CD4-positive, alpha-beta T cell treated with Interleukin-2 at 100 ng/mL for 4 hours (primary cell): ENCODE measurements at places on chromosomes 12 and 14.

GRCh38 chr14:51333901-51334521 is 94.0 kb downstream of the TMX1 start:
- DNase-seq: no peak

DNA sequence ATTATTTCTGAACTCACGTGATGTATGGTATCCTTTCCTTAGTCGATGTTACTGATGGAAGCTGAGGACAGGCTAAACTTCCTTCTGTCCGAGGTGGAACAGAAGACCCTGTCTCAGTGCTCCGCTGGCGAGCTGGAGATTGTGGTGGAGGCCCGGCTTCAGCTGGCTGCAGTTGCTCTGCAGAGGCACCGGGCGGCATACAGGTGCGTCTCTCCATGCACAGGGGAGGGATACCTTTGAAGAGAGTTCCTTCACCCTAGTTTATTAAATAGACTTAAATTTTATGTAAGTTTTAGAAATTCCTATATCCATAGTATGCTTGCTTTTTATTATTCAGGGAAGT is 186.7 kb upstream of the NEDD1 start:
- DNase-seq: peak; percentile 20

DNA sequence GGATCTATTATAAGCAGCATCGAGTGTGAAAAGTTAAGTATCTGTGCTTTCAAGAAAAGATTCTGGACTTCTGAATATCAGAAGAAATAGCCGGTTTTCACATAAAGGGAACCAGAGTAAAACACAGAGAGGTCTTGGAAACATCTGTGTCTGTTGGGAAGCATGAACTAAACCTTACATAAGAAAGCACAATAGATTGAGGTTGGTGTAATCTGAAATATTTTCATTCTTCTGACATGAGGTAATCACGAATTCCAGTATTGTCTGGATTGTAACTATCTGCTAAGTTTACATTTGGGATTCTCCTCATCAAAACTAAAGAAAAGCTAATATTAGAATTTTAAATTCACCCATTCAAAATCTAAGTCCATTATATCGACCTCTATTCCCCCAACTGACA is 161.3 kb downstream of the CPNE8 start:
- no peak for DNase-seq

- DNase-seq: no peak
These were observed 96.5 kb downstream of the DENND5B start for GRCh38 chr12:31494455-31494854.

- DNase-seq: no peak
These were observed 120.6 kb downstream of the PRICKLE1 start for GRCh38 chr12:42468921-42469320.

- peak; percentile 65 for DNase-seq
These were observed 19.3 kb downstream of the ZC2HC1C start for GRCh38 chr14:75088566-75089373.

- no peak for DNase-seq
These were observed 20.1 kb upstream of the PPFIA2 start for GRCh38 chr12:81779216-81779615.

- peak; percentile 20 for DNase-seq
These were observed 25.9 kb downstream of the UBE2N start for GRCh38 chr12:93415723-93416464.

DNA sequence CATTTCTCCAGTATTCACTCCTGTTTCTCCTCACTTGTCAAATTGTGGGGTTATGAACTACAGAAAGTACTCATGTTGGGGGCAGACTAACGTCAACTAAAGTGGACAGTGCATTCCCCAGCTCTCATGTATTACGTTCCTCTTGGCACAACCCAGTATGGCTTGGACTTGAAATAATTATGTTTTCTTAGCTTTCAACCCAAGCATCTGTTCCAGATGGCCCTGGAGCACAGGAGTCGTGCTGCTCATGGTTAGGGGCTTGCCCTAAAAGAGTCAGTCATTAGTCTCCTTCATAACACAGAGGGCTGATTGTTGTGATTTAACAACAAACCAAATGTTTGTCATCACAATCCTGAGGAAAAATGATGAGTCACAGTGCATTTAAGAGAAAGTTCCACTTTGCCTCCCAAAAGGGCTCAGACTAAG is 154.4 kb downstream of the RPAP3 start:
- DNase-seq: no peak

DNA sequence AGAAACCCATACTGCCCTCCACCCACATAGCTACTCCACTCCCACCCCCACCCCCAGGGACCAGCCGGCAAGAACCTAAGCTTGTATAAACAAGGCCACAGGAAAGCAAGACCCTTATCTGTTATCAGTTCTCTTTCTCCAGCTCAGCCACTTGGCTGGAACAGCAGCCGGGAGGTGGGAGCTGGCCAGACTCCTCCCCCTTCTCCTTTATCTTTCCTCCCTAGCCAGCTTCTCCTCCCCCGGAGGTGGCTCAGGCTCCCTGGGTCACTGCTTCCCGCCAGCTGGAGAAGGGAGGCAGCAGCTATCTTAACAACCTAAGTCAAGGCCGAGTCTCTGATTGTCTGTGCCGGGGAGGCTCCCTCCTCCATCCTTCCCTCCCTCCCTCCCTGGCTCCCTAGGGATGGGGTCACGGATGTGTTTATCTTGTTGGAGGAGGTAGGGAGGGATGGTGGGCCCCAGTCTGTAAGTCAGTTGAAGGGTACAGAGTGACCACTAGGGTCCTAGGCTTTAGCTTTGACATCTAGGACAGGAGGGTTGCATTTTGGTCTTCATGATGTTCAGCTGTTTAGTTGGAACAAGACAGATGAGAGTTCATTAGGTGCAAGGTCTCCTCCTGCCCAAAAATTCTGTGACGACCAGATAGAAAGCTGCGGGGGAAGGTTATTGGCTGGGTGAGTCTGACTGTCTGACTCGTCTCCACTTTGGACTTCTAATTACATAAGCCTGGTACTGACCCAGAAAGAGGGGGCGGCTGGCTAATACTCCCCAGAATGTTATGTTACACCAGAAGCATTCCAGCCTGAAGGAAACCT is 29.7 kb downstream of the ZFP36L1 start:
- no peak for DNase-seq

DNA sequence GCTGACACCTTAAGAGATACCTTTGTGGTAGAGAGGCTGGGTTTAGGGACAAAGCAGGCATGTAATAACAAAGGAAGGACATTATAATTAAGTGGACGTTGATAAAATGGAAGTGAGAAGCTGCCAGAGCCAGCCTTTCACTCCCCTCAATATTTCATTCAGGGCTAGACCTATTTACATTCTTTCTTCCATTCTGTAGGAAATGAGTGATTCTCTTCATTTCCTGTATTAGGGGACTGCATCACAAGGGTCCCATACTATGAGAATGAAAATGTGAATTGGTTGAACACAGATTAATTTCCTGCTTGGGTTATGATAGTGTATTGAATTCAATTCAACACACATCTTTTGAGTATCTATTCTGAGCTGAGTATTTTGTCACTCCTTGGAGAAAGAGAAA is 143.0 kb downstream of the OTOGL start:
- DNase-seq: no peak

- no peak for DNase-seq
These were observed 72.0 kb upstream of the SEL1L start for GRCh38 chr14:81605660-81606059.

DNA sequence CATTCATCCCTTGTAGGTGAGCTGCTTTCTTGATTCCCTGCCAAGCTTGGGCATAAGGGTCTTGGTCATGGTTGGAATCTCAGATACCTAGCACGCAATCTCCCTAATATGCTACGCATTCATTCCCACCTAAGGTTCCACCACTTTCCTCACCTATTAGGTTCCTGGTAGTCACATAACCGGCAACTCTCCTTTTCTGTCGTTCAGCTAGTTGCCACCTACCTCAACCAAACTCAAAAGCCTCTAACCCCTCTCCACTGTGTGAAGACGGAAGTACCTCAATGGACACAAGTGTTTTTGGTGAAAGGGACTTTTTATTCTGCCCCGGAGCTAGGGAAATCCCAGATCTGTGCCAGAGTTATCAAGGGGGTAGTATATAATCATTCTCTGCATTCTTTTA is 1.3 kb upstream of the TBC1D15 start:
- no peak for DNase-seq

GRCh38 chr12:6693832-6694355 is 4.7 kb upstream of the ZNF384 start:
- no peak for DNase-seq

DNA sequence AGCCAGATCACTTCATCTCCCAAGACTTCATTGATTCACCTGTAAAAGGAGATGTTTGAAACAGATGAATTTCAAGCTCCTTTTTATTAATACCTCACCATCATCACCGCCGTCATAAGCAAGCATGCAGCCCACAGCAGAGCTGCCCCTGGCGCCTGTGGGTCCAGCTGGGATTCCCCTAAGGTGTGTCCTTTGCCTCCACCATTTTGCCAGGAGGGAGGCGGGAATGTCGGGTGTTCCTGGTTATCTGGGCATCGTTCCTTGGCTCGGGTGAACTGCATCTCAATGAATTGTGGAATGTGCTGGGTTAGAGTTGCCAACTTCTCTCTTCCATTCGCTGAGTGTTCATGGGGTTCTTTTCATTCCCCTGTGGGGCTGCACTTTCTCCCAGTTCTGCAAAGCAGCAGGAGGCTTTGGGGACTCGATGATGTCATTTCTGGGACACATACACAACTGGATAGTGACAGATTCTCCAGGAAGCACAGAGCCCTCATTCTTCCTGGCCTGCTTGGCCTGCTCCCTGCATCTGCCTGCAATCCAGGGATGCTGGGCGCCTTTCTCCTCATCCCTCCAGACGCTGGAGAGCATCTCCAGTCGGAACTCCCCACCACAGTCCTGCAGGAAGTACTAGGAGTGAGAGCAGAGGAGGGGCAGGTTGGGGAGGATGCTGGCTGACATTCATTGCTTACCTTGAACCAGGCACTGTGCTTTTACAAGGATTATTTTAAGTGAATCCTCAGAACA is 10.1 kb downstream of the CCND2 start:
- no peak for DNase-seq

GRCh38 chr14:72939630-72940029 is 13.4 kb downstream of the DCAF4 start:
- no peak for DNase-seq

- no peak for DNase-seq
These were observed 28.8 kb upstream of the BEGAIN start for GRCh38 chr14:100615736-100616695.

DNA sequence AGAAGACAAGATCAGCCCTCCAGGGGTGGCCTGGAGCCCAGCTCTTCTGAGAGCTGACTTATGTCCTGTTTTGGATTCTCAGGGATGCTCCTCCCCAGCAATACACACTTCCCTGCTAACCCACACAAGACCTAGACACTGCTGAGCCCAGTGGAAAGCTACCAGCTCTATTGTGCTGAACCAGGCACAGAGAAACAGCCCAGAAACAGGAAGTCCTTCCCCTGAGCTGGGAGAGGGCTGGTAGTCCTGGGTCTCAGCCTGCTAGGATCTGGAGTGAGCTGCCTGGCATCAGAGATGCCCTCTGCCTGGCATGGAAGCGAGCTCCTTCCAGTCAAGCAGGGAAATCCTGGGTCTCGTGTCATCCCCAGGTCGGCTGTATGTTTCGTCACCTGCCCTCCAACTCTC is 1.2 kb upstream of the LAG3 start:
- no peak for DNase-seq

DNA sequence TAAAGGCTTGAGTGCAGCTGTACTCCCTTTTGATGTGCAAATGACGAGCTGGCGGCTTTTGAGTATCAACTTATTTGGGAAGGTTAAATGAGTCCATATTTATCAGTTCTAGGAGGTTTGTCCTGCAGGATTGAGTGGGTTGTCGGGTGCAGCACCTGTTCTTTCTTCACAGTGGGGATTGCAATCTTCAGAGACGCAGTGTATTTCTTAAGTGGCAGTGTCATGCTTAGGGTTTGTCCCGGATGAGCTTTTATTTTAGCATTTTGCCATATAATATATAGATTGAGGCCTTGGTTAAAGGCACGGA is 1.2 kb downstream of the FUT8 start:
- DNase-seq: no peak

DNA sequence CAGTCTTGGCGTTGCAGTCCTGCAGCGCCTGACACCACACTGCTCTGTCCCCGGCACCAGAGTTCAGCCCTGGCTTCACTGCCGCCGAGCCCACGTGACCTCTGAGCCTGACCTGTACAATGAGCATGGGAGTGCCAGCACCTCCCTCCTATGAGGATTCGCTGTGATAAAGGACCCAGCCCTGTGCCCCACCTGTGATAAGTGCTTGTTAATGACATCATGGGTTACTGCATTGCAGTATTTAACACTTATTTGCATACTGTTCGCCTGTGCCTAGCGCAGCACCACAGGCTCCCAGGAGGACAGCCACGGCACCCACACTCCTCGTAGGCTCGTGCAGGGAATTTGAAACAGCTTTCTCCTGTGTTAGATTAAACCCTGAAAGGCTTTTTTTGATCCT is 118.2 kb upstream of the GSC start:
- no peak for DNase-seq

DNA sequence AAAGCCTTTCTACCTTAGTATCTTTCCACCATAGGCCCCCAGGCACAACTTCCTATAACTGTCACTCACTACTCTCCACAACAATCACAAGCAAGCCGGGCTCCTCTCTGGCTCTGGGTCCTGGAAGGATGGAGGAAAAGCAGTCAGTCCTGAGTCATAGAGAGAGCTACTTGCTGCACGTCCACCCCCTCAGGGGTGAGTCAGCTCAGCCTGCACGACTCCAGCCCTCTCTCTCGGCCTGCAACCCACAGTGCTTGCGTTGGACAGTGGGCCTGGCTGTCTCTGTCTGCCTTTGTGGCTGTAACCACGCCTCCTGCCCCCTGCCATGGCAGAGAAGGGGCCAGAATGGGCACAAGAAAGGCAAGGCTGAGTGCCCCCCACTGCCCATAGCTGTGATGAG is 154.1 kb upstream of the FKBP4 start:
- no peak for DNase-seq

DNA sequence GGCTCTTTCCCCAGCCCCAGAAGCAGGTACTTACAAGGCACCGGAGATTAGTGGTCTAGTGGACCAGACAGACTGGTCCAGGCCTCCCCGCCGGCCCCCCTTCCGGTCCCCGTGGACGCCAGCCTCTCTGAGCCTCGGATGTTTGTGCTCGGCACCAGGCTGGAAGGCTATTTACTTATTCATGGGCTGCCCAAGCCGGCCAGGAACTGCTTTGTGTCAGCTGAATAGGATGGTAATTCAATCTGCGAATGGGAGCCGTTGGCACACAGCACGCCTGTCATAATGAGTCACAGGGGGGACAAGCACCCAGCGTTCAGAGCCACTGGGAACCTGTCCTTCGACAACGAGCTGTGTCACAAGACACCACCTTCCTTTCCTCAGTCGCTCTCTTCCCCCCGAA is 82.3 kb downstream of the RIMBP2 start:
- no peak for DNase-seq

- DNase-seq: no peak
These were observed 1.5 kb downstream of the NRIP2 start for GRCh38 chr12:2833327-2833726.

- no peak for DNase-seq
These were observed 17.8 kb downstream of the DCAF5 start for GRCh38 chr14:69135133-69135532.

GRCh38 chr14:24279301-24280186 is 8.1 kb upstream of the RABGGTA start:
- DNase-seq: peak; percentile 67

DNA sequence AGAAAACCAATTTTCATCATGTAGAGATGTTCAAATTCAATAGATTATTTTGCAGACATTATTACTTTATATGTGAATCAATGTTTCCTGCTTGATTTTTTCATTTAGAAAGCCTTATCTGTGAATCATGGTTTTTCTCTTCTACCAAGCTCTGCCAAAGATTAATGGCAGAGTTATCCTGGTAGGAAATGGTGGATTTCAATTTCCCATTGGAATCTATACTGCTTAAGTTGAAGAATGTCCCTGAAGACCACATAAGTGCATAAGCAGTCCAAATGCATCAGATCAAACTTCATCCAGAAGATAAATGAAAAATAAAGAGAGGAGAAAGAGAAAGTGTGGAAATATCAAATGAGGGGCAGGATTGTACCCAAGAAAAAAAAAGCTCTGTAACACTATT is 5.0 kb downstream of the LUM start:
- DNase-seq: no peak
